ENCODE measurements at places on chromosomes 7 and 10.

GRCh38 chr10:61905837-61906561 is 4.5 kb downstream of the ARID5B start:
- no peak for DNase-seq

- DNase-seq = no peak
Measured at GRCh38 chr7:26440233-26441001, 148.8 kb downstream of the SNX10 start.

- DNase-seq = no peak
Measured at GRCh38 chr7:22477876-22478450, 22.0 kb downstream of the STEAP1B start.

GRCh38 chr10:70558295-70558694 is 44.2 kb downstream of the PRF1 start:
- no peak for DNase-seq

DNA sequence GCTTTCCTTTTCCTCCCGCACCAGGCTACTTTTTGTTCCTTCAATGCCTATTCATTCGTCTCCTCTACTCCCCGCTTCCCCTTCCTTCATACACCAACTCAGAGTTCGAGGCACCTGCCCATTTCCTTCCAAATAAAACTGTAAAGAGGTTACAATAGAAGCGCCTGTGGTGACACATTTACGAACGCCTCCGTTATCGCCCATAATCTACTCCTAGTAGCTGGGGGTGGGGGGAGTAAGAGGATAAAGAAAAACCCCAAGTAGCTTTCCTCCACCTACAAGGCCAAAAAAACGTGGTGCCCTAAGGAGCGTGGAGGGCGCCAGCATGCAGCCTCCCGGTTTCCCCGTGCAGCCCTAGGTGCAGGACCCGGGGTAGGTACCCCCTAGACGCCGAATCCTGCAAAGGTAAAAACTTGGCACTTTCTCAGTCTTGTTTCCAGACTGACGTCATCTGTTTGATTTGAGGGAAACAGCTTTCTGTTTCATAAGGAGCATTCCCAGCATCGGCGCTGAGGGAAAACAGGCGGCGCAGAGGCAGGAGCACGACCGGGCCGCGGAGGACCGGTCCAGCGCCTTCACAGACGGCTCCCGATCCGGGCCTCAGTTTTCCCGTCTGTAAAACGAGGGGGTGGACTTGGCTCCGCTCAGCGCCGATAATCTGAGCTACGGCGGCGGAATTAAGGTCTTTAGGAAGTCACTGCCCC is 922 bp downstream of the PPA1 start:
- DNase-seq = no peak

DNA sequence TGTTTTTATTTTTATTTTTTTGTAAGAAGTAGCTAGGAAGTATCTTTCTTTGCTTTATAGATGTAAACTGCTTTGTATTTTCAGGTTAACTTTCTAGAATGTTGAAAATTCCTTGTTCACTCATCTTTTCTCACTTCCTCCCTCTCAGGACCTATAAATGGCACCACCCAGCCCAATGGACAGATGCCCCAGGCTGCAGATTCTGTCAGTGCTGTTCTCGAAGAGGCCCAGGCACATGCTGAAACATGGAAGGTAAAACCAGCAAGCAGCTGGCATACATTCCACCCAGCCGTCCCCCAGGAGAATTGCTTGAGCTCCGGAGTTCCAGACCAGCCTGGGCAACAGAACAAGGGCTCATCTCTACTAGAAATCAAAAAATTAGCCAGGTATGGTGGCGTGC is 47.1 kb upstream of the PDSS1 start:
- DNase-seq = no peak

DNA sequence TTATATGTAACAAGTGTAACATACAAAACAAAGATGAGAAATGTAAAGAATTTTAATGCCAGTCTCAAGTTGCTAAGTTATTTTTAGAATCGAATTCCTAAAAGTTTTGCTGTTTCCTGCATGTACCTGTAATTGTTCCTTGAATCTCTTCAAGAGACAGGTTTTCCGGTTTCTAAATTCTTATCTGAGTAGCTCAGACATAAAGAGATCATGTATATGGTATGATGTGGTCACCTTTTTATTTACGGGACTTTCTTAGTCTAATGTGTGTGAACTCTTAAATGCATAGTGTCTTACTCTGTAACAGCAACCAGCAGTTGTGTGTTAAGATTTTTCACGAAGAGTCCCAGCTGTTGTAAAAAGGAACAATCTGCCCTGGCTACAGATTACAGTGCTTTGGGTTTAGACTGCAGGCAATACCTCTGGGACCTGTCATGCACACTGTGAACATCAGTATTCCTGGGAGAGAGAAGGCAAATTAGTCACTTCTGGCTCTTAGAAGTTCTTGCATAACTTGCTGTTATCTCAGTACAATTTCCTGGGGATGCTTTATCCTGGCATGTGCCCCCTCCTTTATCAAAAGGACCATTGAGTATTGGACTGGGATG is 263.4 kb downstream of the BICC1 start:
- no peak for DNase-seq

DNA sequence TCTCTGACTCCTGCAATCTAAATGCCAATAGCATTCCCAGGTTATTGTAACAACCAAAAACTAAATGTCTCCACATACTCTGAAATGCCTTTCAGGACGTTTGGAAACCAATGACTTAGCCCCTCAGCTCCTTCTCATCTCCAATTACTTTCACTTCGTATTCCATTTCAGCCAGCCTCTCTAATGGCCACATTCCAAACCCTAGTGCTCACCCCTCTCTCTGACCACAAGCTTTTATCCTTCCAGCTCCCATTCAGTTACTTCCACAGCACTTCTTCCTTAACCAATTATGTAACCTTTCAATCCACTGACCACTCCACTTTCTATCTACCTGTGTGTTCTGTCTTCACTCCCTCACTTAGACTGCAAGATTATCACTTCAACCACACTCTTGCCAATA is 4.3 kb downstream of the NOC3L start:
- DNase-seq = no peak

GRCh38 chr7:1850976-1851571 is 181.0 kb downstream of the ELFN1 start:
- no peak for DNase-seq

DNA sequence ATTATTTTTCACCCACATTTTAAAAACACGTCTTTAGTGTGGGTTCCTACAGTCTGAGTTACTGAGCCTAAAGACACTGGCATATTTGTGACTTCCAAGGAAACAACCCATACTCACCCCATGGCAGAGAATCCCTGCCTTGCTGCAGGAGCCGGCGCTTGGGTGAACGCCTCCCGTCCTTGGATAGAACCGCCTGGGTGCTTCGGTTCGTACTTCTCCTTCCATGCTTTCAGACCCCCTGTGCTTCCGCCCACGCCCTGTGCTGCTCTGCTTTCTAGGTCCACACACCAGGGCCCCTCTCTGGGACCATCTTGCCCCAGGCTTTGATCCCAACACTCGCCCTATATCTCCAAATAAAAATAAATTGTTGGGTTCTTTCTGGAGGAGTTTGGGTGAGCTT is 125.8 kb downstream of the PTPRN2 start:
- no peak for DNase-seq

DNA sequence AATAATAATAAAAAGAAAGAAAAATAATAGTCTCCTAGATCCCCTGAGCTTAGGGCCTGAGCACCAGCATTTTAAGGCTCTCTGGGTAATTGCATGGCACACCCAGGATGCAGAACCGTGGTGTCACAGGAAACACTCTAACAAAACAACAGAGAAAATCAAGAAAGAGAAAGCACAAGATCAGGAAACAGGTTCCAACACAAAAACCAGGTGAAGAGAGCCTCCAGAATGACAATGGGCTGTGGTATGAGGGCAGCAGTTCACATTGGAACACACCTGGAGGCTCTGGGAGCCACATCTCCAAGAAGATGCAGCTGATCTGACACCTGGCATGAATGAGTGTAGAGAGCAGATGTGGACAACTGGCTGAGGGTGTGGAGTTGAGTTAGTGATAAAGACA is 7.1 kb downstream of the MMRN2 start:
- no peak for DNase-seq

DNA sequence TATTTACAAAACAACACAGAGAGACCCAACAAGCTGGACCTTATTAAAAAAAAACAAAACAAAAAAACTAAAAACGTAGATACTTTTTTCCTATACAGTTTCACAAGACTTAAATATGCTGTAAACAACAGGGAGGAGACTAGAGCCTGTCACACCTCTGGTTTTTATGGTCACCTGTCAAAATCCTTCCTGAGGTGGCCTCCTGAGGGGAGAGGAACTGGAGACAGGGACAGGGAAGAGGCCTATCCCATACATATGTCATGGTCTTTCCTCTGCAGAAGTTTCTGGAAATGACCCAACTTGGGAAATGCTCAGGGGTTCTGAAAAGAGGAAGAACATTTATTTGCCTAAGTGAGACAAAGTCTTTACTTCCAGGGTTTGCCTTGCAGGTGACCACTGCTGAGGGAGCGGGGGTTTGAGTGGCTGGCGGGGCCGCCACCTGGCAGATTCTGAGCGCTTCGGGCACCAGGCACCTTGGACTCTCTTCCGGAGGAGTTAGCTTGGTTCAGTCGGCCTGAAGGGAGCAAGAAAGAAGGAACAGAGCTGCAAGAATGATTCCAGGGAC is 18.3 kb downstream of the CPA1 start:
- DNase-seq = no peak

DNA sequence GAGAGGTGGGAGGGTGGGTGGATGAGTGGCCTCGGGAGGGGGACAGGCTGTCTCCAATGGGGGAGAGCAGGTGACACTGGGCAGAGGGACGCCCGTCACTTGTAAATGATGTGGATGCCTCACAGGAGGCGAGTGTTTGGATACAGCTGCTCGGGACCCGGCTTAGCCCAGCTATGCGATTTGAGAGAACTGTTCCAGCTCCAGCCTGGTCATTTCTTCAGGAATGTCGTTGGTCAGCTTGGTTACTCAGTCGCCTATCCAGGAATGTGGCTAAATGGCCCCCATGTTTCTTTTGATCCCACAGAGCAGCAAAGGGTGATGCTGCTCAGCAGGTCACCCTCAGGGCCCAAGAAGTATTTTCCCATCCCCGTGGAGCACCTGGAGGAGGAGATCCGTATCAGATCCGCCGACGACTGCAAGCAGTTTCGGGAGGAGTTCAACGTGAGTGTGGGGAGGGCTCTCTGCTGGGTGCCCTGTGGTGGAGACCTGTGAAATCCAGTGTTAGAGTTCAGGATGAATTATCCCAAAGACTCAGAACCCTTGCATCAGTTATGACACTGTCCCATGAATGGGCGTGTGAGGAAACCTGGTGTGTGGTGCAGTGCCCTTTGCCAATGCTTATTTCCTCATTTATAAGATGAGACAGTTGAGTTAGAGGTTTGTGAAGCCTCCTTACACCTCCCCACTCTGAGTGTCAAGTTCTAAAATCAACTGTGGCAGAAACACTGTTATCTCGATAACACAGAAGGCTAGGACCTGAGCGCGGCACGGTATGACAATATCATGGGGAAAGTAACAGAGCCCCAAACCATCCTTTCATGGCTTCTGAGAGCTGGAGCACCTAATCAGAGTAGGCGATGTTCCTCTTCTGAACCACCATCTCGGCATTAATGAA is 76.8 kb downstream of the MKI67 start:
- no peak for DNase-seq

DNA sequence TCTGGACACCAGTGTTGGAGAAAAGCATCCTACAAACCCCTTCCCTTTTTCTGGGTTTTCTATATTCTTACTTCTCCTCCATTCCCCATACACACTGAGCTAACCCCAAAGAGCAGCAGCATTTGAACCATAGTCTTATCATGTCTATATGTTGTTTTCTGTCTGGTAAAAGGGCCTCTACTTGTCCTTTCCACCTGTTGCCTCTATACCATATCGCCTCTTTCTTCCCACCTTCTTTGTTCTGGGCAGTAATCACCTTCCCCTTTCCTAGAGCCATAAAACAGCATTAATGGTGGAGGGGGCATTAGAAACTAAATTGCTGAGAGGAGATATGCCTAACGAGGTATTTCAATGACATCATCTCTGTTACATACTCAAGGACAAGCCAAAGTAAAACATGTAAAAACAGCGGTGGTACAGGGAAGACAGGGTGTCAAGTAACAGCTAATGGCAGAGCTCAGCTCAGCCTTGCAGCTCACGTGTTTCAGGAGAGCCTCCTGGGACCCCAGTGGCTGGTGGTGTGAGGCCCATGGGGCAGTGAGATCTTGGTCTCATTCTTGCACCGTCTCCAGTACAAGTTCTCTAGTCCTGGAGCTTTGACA is 20.6 kb downstream of the NPY start:
- no peak for DNase-seq

DNA sequence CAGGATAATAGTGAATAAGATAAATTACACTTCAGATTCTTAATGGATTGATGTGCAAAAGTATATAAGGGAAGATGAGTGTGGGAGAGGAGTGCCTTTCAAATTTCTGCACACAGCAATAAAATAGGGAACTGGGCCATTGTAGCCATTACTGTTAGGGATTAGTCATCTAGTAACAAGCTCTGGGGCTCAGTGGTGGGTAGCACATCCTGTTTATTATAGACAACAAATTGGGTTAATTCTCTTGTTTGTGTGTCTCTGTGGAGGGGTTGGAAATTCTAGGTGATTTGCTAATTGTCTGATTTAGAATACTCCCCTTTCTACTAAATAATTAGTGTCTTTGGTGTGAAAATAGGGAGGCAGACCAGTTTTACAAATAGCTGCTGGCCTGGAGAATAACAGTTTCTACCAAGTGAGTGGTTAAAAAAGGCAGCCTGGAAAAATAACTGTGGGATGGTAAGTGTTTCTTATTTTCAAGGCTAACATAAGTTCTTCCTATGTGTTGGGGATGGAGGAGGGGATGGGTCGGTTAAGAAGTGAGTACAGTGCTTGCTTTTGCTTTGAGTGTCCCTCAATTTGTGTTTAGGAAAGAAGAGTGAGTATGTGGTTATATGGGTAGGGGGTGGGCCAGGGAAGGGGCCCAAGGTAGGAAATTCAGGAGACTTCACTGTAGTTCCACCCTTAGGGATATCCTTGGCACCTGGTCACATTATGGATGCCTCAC is 43.3 kb upstream of the TMEM248 start:
- no peak for DNase-seq

DNA sequence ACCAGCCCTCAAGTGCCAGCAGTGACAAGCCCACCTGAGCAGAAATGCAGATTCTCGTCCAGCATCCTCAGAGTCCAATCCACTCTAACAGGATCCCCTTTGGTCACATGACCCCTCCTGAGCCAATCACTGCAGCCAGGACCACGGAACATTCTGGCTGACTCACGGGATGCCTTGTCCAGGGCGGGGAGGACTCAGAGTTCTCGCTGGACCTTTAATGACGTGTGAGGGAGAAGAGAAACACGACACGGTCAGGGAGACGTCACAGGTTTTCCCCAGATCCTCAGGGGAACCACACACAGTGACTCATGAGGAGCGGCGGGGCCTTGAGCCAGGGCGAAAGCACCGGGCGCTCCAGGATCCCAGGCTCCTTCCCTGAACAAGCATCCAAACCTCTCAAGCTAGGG is 155.7 kb downstream of the PTPRN2 start:
- DNase-seq = no peak
